Muscle of back (tissue), 13 donors: ENCODE measurements at places on chromosomes 2 and 18.

GRCh38 chr2:232325324-232326273 is 53.0 kb upstream of the ALPP start:
- peak; percentile 46 for DNase-seq

DNA sequence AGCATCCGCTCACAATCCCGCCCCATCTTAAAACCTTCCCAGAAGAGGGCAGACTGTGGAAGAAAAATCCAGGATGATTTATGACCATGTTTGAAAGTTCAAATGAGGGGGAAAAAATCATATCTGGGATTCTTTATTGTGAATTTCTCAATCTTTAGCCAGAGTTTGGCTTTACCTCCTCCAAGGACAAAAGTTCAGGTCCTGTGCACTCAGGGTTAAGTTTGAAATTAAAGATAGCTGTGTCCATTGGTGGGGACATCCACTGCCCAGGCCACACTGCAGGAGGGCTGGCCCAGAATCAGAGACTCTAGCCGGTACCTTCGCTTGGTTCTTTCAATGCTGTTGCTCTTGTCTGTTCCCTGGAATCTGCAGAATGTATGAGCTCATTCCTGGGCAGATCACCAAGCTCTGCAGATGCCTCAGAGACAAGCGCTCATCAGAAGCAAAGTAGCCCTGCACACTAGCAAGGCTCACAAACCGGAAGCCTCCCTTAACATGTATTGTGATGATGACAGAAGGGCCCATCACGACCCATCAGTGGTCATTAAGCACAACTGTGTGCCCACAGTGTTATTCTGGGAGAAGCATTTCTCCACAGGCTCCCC is 375.3 kb upstream of the KLHL29 start:
- DNase-seq, result peak; percentile 93

- no peak for DNase-seq
Observed at GRCh38 chr2:106282462-106283170, 88.5 kb upstream of the UXS1 start.

GRCh38 chr18:43129946-43130524 is 14.6 kb upstream of the RIT2 start:
- DNase-seq, result peak; percentile 9

GRCh38 chr2:205511221-205511620 is 171.1 kb upstream of the NRP2 start:
- DNase-seq, result no peak

GRCh38 chr2:99911736-99912135 is 230.7 kb downstream of the AFF3 start:
- no peak for DNase-seq

DNA sequence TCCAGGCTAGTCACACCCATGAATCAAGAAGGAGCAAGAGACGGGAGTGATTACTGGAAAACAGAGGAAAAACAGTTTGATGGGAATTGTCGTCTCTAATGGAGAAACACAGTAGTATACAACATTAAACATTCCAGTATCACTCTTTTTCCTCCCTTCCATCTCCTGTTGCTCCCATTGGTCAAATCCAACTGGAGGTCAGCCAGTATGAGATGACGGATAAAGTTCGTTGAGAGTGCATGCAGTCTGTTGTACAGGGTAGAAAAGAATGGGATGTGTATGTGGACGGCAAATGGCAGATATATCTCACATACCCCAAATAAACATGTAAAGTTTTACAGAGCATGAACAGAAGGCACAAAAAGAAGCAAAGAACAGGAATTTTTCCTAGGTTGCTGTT is 221.9 kb upstream of the TNP1 start:
- DNase-seq, result no peak
